Non-pigmented ciliary epithelial cell (primary cell): ENCODE measurements at places on chromosomes 6 and 20.
A peak's percentile ranks its signal among the peaks of the same experiment; 100 is the strongest.

DNA sequence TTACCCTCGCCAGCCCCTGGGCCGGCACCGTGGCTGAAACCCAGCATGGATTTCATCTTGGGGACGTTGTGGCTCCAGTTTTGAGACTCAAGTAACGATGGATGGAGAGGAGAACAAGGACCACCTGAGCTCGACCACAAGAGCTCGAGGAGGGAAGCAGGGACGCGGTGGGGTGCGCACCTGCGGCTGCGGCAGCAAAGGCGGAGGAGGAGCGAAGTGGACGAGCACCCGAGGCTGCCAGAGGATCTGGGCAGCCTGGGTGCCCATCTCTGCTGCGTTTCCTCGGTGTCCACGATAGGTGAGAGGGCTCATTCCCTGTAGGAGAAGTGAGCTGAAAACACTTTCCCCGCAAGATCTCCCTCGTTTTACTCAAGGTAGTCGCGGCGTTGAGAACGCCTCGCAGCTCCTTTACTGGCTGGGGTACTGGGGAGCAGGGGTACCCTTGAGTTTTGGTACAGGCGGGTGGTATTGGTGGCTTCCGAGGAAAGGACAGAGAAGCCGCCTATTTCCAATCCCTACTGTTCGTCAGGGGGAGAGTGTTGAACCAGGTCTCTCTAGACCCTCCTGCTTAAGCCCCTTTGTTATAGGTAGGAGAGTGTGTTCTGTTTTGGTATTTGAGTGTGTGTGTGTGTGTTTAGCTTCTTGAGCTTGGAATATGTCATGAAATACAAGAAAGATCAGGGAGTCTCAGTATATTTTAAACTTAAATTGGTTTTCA, 137.7 kb downstream of the TRIM27 start:
- DNase-seq: no peak

- DNase-seq: no peak
Observed at GRCh38 chr6:8589941-8590729, 154.8 kb upstream of the SLC35B3 start.

- DNase-seq: no peak
Observed at GRCh38 chr6:150925976-150926375, 60.5 kb downstream of the MTHFD1L start.

GRCh38 chr6:40950986-40951698, 87.9 kb downstream of the UNC5CL start:
- no peak for DNase-seq

DNA sequence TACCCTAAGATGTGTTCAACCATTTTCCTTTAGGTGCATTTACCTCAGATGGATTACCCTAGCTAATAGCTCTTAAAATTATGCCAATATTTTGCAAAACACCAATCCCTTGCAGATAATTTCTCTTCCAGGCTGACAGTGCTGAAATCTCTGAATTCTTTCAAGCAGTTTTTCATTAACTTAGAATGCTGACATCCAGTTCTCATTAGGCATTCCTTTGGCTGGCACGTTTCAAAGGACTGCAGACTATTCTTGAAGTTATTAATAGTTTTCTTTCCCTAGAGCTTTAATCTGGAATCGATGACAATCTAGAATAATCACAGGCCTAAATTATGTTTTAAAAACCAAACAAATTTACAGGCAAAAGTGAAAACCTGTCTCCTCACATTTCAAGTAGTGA, 68.3 kb downstream of the SMLR1 start:
- no peak for DNase-seq

DNA sequence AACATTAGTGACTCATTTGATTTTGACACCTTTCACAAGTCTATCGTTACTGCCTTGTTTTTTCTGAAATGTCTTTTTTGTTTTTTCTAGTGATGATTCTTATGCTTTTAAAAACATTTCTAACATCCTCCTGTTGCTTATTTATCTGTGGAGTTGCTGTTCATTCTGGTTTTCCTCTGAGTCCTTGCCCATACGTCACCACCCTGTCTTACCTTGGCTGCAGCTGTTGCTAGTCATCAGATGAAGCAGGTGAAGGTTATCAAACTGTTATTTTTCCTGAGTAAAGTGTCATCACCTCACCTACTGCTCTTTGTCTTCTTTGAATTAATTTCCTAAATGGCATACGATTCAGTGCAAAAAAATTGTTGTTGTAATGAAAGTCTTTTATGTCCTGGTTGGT, 376.6 kb downstream of the GRIK2 start:
- no peak for DNase-seq

- DNase-seq: no peak
Observed at GRCh38 chr6:133595111-133595761, 293.7 kb upstream of the TCF21 start.

DNA sequence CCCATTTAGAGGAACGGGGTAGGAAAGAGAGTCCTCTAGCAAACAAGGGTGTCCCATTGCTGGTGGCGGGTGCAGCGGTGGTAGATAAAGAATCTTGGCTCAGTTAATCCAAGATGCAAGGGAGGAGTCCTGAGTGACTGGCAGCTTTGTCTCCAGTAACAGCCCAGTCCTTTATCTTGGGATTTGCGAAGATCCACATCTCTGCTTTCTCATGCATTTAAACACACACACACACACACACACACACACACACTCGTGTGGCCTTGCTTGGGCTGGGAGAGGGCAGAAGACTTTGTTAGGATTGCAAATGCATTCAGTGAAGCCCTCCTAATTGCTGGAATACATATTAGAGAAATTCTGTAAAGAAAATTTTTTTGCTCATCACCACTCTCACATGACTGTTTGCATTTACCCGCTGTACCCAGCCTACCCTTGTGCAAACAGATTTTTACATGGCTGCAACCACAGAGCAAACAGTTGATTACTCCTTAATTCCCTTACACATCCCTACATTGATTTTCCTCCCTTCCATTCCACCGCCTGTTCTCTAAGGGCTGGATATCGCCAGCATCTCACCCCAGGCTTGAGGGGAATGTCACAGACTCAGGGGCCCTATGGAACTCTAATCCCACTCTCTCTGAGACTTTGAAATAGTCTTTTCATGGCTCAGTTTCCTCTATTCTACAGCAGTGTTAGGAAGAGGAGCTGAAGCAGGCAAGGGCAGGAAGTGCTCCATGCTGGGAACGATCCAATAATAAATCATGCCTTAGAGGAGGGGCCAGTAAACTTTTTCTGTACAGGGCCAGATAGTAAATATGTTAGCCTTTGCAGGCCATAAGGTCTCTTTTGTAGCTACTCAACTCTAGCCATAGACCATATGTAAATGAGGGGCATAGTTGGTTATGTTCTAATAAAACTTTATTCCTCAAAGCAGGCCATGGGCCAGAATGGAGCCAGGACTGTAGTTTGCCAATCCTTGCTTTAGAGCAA, 3.5 kb downstream of the C6orf132 start:
- DNase-seq: no peak

- DNase-seq: no peak
Observed at GRCh38 chr6:150887978-150888563, 22.6 kb downstream of the MTHFD1L start.

GRCh38 chr20:40632346-40632976, 56.6 kb downstream of the MAFB start:
- no peak for DNase-seq

DNA sequence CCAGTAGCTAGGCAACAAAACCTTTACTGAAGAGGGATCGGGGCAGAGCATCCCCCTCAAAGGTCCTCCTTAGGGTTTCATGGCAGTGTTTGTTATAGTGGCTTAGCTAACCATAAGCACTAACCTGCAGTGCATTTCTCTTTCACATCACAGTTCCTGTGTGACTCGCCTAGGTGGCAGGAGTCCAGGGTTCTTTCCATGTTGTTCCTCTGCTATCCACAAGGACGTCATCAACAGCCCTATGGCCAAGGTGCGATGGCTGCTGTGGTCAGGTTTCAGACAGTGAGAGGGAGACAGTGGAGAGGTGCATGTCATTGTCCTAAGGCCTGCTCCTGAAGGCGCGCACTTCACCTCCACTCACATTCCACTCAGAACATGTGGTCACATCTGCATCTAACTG, 38.8 kb upstream of the FOXA2 start:
- no peak for DNase-seq

- DNase-seq: no peak
Observed at GRCh38 chr6:143074670-143075318, 14.1 kb downstream of the AIG1 start.

DNA sequence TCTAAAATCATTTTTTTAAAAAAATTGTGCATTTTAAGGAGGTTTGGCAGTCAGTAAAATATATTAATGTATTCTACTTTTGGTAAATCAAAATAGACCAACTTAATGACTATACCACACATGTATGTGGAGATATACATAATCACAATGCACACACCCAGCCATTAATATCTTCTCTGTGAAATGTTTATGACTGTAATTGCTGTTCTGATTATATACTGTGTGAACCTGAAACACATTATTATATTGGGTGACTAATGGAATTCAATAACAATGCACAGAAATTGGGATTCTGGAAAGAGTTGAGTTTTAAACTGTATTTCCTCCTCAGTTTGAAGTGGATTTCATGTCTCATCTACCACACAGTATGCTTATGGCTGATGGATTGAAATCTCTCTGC, 233.6 kb downstream of the PLCB1 start:
- no peak for DNase-seq

DNA sequence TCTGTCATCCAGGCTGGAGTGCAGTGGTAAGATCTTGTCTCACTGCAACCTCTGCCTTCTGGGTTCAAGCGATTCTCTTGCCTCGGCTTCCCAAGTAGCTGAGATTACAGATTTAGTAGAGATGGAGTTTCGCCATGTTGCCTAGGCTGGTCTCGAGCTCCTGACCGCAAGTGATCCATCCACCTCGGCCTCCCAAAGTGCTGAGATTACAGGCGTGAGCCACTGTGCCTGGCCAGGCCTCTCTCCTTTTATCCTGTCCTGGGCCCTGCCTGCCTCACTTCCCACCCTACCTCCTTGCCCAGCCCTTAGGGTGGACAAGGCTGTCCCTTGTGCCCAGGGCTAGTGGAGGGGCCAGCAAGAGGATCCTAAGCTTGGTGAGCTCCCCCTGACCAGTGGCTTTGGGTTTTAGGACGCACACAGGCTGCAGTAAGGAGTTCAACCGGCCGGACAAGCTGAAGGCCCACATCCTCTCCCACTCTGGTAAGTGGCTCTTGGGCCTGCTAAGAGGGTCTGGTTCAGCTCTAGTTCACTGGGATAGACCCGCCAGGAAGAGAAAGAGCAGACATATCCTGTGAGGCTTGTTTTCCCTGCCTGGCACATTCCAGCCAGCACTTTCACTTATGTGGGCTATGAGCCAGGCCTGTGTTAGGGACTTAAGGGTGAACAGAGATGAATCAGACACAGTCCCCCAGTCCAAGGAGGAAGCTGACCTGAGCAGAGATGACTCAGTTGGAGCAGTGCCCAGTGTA, 21.9 kb upstream of the CHMP4B start:
- DNase-seq: peak; percentile 92

DNA sequence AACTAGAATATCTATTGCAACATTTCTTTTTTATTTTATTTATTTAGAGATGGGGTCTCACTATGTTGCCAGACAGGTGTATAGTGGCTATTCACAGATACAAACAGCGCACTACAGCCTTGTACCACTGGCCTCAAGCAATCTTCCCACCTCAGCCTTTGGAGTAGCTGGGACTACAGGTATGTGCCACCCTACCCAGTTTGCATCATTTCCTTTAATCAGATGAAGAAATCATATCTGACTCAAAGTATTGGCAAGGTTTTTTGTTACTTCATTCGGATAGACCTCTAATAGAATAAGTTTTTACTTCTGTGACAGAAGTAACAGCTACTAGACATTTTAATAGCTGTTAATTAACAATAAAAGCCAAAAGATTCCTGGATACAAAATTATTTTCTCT, 153.9 kb downstream of the CDK19 start:
- no peak for DNase-seq

- DNase-seq: no peak
Observed at GRCh38 chr6:87151781-87152525, 3.4 kb upstream of the ZNF292 start.

- no peak for DNase-seq
Observed at GRCh38 chr6:36700831-36701230, 3.2 kb downstream of the RAB44 start.

DNA sequence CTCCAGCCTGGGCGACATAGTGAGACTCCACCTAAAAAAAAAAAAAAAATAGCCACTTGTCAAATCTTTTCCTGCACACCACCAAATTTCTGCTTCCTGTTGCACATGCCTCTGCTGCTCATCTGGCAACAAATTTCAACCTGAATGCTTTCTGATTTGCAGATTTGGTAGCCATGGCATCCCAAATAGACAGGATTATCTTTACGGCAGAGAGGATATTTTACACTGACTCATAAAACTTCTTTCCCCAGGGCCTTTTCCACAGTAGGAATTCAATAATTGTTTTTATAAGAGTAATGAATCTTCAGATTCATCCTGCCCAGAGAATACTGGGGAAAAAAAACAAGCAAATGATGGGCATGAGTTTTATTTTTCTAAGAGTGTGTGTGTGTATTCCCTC, 264.6 kb downstream of the FRK start:
- no peak for DNase-seq

- no peak for DNase-seq
Observed at GRCh38 chr20:1402149-1402548, 9.3 kb upstream of the FKBP1A start.

GRCh38 chr6:139443231-139444112, 69.0 kb upstream of the CITED2 start:
- DNase-seq: no peak
